HTR-8/SVneo (cell line): ENCODE measurements at places on chromosomes 11 and 22.

DNA sequence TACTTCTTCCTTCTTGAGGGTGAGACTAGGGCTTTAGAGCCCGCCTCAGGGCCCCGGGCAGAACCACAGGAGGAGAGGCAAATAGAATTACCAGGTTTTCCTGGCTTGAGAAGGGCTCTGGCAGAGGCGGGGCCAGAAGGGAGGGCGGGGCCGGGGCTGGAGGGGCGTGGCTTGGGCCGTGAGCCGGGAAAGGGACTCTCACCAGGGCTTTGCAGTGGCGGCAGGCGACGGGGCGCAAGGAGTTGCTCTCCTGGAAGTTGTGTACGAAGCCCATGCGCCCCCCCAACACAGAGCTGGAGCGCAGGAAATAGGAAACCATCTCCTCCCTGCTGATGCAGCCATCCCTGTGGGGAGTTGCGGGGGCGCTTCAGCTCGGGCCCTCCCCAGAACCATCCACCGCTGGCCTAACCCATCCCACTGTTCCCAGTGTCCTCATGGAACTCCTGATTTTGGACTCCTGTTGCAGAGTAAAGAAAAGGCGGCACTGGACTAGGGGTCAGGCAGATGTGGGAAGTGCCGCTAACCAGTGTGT is 6.9 kb upstream of the NRXN2 start:
- no peak for DNase-seq

- DNase-seq = no peak
These were observed 466 bp downstream of the FAM168A start for GRCh38 chr11:73597336-73597955.

DNA sequence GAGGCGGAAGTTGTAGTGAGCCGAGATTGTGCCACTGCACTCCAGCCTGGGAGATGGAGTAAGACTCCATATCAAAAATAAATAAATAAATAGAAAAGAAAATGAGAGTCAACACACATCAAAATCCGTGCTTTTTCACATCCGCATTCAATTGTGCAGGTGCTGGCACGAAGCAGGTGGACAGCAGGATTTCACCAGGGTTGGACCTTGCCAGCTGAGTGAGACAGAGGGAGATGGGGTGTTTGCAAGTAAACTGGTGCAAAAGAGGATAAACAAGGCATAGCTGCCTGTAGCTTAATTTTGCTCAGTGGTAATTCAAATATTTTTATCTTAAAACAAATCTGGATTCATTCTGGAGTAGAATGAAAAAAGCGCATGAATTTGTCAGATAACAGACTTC is 23.3 kb upstream of the DNAL4 start:
- no peak for DNase-seq

GRCh38 chr11:126473269-126473668 is 117.8 kb downstream of the ST3GAL4 start:
- no peak for DNase-seq

DNA sequence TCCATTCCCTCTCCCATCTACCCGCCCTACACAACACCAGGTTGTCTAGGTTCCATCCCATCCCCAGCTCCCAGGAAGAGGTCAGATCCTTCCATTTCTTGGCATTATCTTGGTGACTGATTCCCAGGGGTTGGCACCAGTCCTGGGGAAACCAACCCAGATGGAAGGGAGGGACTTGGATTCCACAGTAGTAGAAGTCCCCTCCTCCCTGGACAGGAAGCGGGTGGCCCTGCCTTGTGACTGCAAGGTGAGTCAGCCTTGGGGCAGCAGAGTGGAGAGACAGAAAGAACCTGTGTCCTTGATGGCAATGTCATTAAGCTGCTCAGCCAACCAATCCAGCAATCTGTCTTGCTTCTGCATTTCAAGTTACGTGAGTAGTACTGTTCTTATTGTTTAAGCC is 26.5 kb downstream of the SYT13 start:
- DNase-seq = no peak

DNA sequence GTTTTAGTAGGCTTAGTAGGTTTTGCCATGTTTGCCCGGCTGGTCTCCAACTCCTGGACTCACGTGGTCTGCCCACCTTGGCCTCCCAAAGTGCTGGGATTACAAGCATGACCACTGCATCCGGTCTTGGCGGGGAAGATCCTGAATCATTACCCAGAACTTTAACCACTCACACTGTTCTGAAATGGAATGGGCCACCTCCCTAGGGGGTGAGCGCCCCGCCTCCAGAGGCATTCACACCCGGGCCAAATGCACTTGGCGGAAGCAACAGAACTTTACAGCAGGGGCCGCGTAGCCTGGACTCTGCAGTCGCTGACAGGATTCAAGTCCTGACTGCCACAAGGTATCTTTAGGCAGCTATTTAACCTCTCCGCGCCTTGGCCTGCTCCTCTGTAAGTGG is 5.4 kb downstream of the CCDC86 start:
- no peak for DNase-seq
